ENCODE measurements at places on chromosomes 12 and 14. TPM values are rescaled to one million over a fixed set of nuclear protein-coding genes. Genes with fewer than 3 reads are reported as not detected.

- H3K27ac ChIP-seq = no peak overlapping the region
- no peak overlapping the region for H3K4me3 ChIP-seq
- H3K36me3 ChIP-seq = peaks cover 3% of the 10 kb centered on the region
- H3K27me3 ChIP-seq = no peaks in the 10 kb centered on the region
- H3K4me1 ChIP-seq = no peaks in the 10 kb centered on the region
- DNase-seq = no peak
Observed at GRCh38 chr12:19704966-19705365, 265.7 kb downstream of the AEBP2 start.

KLHDC1 gene
- 0.98 TPM for total RNA-seq

SEL1L gene
- total RNA-seq = 55.4 TPM

DNA sequence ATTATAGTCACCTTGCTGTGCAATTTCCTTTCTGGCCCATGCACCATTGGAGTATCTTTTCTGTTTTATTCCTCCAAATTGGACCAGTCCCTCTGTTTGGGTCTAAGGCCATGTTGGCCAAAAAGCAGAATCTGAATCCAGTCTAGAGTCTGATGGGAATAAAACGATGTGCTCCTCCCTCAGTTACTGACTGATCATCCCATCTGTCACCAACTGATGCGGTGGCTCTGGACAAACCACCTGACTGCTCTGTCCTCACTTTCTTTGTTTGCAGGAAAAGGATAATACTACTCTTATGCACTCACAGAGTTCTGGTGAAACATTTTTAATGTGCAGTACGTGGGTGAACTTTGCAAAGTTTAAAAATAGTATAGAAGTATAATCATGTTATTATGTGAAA, 120.2 kb upstream of the HIF1A start:
- peaks cover 55% of the 10 kb centered on the region for H3K4me1 ChIP-seq
- H3K36me3 ChIP-seq = no peaks in the 10 kb centered on the region
- H3K27ac ChIP-seq = no peak overlapping the region
- DNase-seq = no peak

DNA sequence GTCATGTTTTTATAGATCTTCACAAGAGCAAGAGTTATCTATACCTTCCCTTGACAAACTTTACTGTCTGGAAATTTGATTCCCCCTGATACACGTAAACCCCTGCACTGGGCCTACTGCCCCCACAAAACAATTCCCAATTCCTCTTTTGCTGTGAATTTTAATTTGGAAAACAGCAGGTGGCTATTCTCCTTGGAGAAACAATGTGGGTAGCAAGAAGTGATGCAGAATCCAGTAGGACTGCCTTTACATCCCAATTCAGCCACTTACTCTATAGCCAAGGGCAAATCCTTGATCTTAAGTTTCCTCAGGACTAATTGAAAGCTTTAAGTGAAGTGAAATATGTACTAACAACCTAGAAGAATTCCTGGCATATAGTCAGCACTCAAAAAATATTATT, 129.3 kb downstream of the ACSS3 start:
- DNase-seq = no peak
- H3K4me1 ChIP-seq = no peaks in the 10 kb centered on the region
- H3K36me3 ChIP-seq = no peaks in the 10 kb centered on the region
- no peak overlapping the region for H3K4me3 ChIP-seq
- H3K27me3 ChIP-seq = no peaks in the 10 kb centered on the region

GRCh38 chr12:106919910-106920544, 35.7 kb upstream of the TMEM263 start:
- peaks cover 6% of the 10 kb centered on the region for H3K27me3 ChIP-seq
- no peaks in the 10 kb centered on the region for H3K36me3 ChIP-seq
- peaks cover 8% of the 10 kb centered on the region for H3K4me1 ChIP-seq
- no peak overlapping the region for H3K27ac ChIP-seq
- no peak overlapping the region for H3K4me3 ChIP-seq

SYT1 gene
- not detected for total RNA-seq

VRTN gene
- not detected for total RNA-seq

DNA sequence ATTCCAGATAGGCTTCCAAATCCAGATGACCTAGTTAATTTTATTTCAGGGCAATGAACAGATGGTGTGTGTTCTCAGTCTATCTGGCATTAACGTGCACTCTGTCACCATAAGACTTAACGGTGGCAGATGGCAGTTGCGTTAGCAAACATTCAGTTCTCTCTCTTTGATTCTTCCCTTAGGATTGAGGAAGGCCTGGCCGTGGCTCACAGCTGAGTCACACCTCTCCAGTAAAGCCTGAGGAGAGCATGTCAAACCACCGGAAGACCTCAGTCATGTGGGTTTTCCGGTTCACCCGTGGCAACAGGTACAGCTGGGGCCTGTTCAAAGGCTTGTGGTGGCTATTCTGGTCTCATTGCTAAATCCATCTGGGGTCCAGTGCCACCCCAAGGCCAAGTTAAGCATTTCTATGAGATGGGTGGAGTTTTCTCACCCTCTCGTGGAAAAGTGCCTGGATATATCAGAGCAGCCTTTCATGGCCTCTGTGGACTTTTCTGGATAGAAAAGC, 545.1 kb upstream of the ATP2B1 start:
- peak; percentile 60 for DNase-seq
- no peaks in the 10 kb centered on the region for H3K36me3 ChIP-seq
- peaks cover 6% of the 10 kb centered on the region for H3K4me1 ChIP-seq
- no peaks in the 10 kb centered on the region for H3K27me3 ChIP-seq
- H3K27ac ChIP-seq = no peak overlapping the region

DNA sequence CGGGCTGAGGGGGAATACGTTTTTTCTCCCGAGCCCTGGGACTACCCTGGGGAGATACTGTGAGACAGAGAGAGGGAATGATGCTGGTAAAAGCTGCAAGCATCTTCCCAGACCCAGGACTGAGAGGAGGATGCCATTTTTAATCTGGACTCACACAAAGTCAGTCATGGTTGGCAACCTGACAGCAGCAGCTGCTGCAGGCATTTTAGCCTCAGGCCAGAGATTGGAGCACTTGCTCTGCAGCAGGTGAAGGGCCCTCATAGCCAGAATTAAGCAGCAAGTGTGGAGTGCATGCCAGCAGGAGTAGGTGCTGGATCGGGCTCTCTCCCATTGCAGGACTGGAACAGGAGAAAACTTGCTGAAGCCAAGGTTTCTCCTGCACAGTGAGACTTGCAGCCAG, 361.1 kb upstream of the CLEC14A start:
- no peaks in the 10 kb centered on the region for H3K36me3 ChIP-seq
- H3K27me3 ChIP-seq = no peaks in the 10 kb centered on the region
- no peak for DNase-seq
- no peak overlapping the region for H3K4me3 ChIP-seq

DNA sequence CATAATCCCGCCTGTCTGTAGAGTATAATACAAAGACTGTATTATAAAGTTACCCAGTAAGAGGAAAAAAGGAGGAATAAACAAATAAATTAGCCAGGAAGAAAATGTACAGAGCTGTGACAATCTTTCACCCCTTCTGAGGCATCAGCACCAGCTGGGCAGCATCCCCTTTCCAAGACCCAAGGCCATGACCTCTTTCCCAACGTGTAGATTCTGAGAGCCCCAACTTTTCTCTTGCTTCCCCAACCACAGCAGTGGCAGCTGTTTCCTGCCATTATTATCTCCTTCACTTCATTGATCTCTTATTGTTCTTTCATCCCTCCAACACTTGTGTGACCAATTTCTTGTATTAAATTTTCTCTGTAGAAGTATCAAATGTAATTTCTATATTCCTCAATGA, 101.6 kb downstream of the BBS10 start:
- H3K4me3 ChIP-seq = no peak overlapping the region
- DNase-seq = no peak
- H3K27ac ChIP-seq = no peak overlapping the region
- H3K36me3 ChIP-seq = no peaks in the 10 kb centered on the region
- H3K27me3 ChIP-seq = peaks cover 8% of the 10 kb centered on the region
- no peaks in the 10 kb centered on the region for H3K4me1 ChIP-seq

DNA sequence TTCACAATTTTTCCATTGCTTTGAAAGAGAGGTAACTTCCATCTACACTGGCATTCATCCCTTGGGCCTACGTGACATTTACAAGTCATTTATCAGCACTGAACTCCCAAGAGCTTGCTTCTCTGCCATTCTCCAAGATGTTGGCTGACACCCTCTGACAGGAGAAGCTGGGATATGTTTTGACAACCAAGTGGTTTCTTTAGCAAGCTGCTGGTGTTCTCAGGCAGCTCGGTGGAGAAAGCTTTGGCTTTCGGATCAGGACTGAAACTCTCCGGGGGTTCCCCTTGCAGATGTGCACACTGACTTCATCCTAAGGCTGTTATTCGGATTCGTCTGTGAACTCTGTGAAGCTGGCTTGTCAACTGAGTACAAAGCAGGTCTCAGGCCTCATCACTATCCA, 15.7 kb downstream of the KCNA5 start:
- no peaks in the 10 kb centered on the region for H3K36me3 ChIP-seq
- no peak overlapping the region for H3K27ac ChIP-seq
- DNase-seq = no peak
- H3K4me3 ChIP-seq = no peak overlapping the region
- H3K27me3 ChIP-seq = peaks cover 5% of the 10 kb centered on the region

GRCh38 chr12:123111498-123112165, 39.3 kb downstream of the PITPNM2 start:
- peaks cover 21% of the 10 kb centered on the region for H3K36me3 ChIP-seq
- DNase-seq = peak; percentile 71
- H3K27ac ChIP-seq = peak overlapping the region; percentile 22
- H3K4me1 ChIP-seq = peaks cover 60% of the 10 kb centered on the region
- no peaks in the 10 kb centered on the region for H3K27me3 ChIP-seq

GRCh38 chr14:56098021-56098420, 20.2 kb upstream of the PELI2 start:
- H3K27me3 ChIP-seq = peaks cover 2% of the 10 kb centered on the region
- no peaks in the 10 kb centered on the region for H3K4me1 ChIP-seq
- H3K36me3 ChIP-seq = no peaks in the 10 kb centered on the region
- no peak for DNase-seq

ZDHHC22 gene
- not detected for total RNA-seq

DNA sequence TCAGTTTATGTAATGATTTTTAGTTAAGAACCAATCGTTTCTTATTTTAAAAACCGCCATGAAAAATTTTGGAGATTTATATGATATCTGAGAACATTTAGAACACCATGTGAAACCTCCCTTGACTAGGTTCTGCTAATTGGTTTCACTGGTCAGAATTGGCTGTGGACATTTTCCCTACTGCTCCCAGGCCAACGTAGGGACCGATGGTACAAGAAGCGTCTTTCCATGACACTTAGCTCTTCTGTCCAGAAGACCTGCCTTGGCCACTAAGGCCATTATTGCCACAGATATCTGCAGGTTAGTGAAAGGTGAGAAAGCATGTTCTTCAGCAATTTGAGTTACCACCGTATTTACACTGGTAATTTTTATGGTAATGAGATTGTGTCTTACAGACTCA, 424.0 kb downstream of the TMEM117 start:
- H3K27me3 ChIP-seq = no peaks in the 10 kb centered on the region
- no peak overlapping the region for H3K4me3 ChIP-seq
- DNase-seq = no peak
- H3K36me3 ChIP-seq = no peaks in the 10 kb centered on the region
- H3K4me1 ChIP-seq = no peaks in the 10 kb centered on the region

GRCh38 chr14:43479596-43480195, 1027.4 kb downstream of the FSCB start:
- no peak overlapping the region for H3K27ac ChIP-seq
- no peak for DNase-seq
- no peaks in the 10 kb centered on the region for H3K36me3 ChIP-seq
- no peaks in the 10 kb centered on the region for H3K27me3 ChIP-seq
- H3K4me3 ChIP-seq = no peak overlapping the region
- no peaks in the 10 kb centered on the region for H3K4me1 ChIP-seq

DNA sequence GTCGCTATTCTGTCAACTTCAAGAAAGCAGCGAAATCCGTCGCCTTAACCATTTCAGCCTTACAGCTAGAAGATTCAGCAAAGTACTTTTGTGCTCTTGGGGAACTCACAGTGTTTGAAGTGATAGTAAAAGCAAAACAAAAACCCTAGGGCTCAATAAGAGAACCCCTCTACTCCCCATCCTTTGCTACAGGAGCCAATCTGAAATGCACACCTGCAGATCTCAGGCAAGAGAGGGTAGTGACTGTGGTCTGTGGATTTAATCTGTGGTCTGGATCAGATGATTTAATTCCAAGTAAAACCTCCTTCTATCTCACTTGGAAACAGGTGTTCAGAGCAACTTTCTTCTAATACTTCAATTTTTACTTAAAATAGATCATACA, 422.9 kb upstream of the OR4E1 start:
- H3K4me3 ChIP-seq = peak overlapping the region; percentile 62
- H3K27me3 ChIP-seq = no peaks in the 10 kb centered on the region
- peak; percentile 35 for DNase-seq
- peak overlapping the region; percentile 92 for H3K27ac ChIP-seq
- no peaks in the 10 kb centered on the region for H3K36me3 ChIP-seq
- H3K4me1 ChIP-seq = peaks cover 49% of the 10 kb centered on the region

TOMM20L gene
- not detected for total RNA-seq

- no peak for DNase-seq
- H3K4me3 ChIP-seq = no peak overlapping the region
- no peak overlapping the region for H3K27ac ChIP-seq
- no peaks in the 10 kb centered on the region for H3K4me1 ChIP-seq
- peaks cover 12% of the 10 kb centered on the region for H3K27me3 ChIP-seq
Observed at GRCh38 chr12:77001276-77001675, 64.1 kb downstream of the E2F7 start.

GRCh38 chr12:117188121-117188665, 2.1 kb downstream of the FBXO21 start:
- H3K4me3 ChIP-seq = peak overlapping the region; percentile 91
- H3K27ac ChIP-seq = no peak overlapping the region
- peaks cover 42% of the 10 kb centered on the region for H3K36me3 ChIP-seq

DNA sequence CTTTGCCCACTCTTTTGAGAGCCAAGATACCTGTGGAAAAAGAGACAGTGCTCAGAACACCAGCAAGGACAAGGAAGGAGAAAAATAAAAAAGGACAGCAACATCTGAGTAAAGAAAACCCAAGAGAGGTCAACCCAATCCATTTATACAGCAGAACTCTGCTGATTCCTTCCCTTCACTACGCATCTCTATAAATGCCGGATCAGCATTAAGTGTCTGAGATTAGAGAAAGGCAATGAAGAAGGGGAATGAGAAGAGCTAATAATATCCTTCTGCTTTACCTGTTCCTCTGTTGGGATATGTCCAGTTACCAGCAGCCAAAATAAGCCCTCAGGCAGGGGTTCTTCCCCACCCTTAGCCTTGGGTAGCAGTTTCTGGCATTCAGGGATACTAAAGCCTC, 15.8 kb downstream of the COQ10A start:
- no peak overlapping the region for H3K27ac ChIP-seq
- no peak for DNase-seq
- H3K4me1 ChIP-seq = peaks cover 6% of the 10 kb centered on the region
- H3K4me3 ChIP-seq = no peak overlapping the region

IL22 gene
- total RNA-seq = not detected

GRCh38 chr14:99758121-99758821, 34.9 kb upstream of the EML1 start:
- peaks cover 18% of the 10 kb centered on the region for H3K27me3 ChIP-seq
- no peak for DNase-seq
- no peak overlapping the region for H3K27ac ChIP-seq
- H3K4me3 ChIP-seq = no peak overlapping the region

REP15 gene
- total RNA-seq = not detected

- no peak for DNase-seq
- H3K4me1 ChIP-seq = no peaks in the 10 kb centered on the region
- no peak overlapping the region for H3K27ac ChIP-seq
- H3K36me3 ChIP-seq = no peaks in the 10 kb centered on the region
- no peaks in the 10 kb centered on the region for H3K27me3 ChIP-seq
Observed at GRCh38 chr12:79296133-79296532, 394.6 kb downstream of the PAWR start.

- no peak overlapping the region for H3K4me3 ChIP-seq
- no peak overlapping the region for H3K27ac ChIP-seq
- peaks cover 2% of the 10 kb centered on the region for H3K4me1 ChIP-seq
Observed at GRCh38 chr12:121823727-121824115, 19.9 kb downstream of the SETD1B start.

All from activated CD8-positive, alpha-beta T cell treated with anti-CD3 and anti-CD28 coated beads for 36 hours (primary cell).